ENCODE measurements at places on chromosomes 1 and 21.

- DNase-seq, result no peak
These were observed 158.5 kb upstream of the FGGY start for GRCh38 chr1:59138402-59138801.

DNA sequence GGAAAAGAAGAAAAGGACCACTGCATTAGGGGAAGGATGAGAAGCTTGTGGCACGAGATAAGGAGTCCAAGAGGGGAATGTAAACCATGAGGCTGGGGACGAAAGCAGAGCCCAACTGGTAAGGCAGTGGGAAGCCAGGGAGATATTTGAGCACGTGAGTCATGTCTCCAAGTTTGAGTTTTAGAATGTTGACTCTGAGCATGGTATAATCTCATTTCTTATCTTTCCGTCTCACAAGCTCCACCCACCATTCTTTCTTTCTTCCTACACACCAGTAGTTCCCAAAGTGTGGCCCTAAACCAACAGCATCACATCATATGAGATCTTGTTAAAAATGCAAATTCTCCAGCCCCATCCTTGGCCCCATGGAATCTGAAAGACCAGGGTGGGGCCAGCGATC lies 145.3 kb downstream of the PLPP3 start:
- no peak for DNase-seq

- DNase-seq, result no peak
These were observed 22.0 kb downstream of the CC2D1B start for GRCh38 chr1:52343979-52344378.

DNA sequence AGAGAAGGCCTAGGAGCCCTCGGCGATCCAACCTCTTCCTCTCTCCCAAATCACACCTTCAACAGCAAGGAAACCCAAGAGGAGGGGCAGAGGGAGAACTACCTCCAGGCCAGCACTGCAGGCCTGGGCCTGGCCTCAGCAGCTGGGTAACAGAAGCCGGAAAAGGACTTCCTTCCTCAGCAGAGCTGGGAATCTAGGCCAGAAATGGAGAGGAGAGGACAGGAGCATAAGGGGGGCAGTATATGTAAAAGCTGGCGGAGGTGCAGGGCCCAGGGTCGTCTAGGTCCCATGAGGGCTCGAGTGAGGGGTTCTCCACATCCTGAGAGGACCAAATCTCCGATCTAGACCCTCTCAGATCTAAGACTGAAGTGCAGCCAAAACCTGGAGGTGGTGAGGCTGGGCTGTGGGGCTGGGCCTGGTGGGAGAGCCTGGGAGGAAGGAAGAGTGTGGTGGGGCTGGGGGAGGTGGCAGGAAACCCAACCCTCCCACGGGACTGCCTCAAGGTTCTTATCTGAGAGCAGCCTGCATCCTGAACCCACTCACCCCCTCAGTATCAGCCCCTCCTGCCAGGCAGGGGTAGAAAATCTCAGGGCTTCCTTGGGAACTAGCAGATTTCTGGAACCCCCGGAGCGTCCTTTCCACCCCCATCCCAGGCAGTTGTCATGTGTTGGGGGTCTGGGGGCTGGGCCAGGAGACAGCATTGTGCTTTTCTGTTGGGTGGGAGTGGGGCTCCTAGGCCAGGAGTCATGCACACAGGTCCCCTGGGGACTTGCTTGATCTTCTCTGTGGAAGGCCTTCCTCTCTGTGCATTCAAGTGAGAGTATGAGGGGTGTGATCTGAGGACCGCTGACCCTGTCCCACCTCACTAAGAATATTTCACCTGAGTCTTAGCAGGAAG lies 33.0 kb downstream of the PIK3C2B start:
- no peak for DNase-seq

DNA sequence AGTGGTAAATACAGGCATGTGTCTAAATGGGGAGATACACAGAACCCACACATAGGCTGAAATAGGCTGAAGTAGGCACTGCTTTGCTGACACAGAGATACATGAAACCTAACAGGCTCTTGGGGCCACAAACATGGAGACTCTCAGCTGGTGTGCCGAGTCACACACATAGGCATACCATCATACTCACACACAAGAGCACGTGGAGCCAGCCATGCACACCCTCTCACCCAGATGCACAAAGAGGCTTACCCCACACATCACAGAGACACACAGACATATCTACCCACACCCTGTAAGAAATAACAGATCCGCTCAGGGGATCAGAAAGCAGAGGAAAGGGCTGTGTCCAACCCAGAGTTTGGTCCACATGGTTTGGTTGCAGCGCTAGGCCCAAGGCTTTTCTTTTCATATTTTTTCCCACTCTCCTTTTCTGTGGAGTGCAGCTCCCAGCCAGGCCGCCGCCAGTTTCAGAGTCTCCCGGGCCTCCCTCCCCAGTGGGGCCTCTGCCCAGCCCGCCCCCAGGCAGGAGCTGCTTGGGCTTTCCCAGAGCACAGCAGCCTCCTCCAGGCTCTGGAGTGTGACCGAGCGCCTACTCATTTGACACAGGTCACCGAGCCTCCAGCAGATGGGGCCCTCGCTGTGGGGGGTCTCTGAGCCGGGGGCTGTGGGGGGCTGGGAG lies 3.9 kb upstream of the POU3F1 start:
- peak; percentile 30 for DNase-seq

GRCh38 chr1:21702780-21703179 lies 33.6 kb upstream of the RAP1GAP start:
- no peak for DNase-seq

- no peak for DNase-seq
These were observed 106.8 kb upstream of the USP24 start for GRCh38 chr1:55321942-55322341.

- no peak for DNase-seq
These were observed 28.3 kb downstream of the ELAPOR1 start for GRCh38 chr1:109142260-109142659.

DNA sequence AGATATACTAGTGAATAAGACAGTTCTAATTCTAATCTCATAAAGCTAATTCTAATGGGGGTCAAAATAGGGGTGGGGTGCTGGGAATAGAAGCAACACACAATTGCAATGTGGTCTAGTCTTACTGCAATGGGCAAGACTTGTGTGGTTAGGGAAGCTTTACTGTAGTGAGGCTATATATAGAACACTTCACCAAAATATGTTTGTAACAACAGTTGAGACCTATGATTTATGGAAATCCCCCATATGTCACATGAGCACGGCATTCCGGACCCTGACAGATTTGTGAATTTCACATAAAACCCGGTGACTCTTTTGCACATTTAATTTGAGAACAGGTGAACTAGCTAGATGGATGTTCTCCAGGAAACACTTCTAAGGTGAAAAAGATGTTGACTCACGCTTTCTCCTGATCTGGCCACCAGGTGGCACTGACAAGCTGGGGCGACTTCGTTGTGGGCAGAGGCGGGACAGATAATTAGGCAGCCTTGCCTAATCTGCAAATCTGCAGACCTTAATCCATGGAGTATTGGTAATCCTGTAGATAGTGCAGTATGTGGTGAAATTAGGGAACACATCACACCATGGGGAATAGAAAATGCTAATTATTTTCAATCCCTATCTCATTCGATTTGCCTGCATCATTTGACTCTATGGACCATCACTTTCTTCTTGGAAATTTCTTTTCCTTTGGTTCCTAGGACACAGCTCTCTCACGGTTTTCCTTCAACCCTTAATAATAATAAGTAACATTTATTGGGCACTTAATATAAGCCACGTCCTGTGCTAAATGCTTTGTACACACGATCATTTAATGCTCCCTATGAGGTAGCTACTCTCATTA lies 37.7 kb downstream of the KIAA0040 start:
- DNase-seq, result peak; percentile 37

GRCh38 chr1:110555807-110556470 lies 37.0 kb upstream of the KCNA10 start:
- no peak for DNase-seq

GRCh38 chr1:233549917-233550316 lies 64.0 kb upstream of the KCNK1 start:
- no peak for DNase-seq

DNA sequence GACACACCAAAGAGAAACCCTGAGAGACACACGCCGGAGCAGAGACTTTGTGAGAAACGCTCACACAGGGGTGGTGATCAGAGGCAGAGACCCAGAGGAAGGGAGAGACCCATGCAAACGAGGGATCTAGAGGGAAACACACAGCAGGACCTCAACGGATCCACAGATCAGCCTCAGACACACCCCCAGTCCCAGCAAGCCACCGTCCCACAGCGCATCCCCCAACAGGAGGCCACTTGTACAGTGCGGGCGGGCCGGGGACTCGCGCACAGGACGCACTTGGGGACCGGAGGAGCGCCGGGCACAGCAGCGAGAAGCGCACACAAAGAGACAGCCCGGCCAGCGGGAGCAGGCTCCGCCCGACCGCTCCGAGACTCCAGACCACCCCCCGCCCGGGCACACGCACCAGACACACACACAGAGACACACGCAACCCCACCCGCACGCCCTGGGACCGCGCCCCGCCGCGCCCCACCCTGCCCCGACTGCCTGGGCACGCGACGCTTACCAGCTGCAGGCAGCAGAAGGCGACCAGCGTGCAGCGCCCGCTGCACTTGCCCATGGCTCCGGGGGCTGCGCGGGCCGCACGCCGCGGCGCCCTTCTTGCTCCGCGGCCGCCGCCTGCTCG lies 587 bp downstream of the NKAIN1 start:
- DNase-seq, result no peak

GRCh38 chr21:42782723-42783242 lies 96.6 kb downstream of the WDR4 start:
- no peak for DNase-seq

DNA sequence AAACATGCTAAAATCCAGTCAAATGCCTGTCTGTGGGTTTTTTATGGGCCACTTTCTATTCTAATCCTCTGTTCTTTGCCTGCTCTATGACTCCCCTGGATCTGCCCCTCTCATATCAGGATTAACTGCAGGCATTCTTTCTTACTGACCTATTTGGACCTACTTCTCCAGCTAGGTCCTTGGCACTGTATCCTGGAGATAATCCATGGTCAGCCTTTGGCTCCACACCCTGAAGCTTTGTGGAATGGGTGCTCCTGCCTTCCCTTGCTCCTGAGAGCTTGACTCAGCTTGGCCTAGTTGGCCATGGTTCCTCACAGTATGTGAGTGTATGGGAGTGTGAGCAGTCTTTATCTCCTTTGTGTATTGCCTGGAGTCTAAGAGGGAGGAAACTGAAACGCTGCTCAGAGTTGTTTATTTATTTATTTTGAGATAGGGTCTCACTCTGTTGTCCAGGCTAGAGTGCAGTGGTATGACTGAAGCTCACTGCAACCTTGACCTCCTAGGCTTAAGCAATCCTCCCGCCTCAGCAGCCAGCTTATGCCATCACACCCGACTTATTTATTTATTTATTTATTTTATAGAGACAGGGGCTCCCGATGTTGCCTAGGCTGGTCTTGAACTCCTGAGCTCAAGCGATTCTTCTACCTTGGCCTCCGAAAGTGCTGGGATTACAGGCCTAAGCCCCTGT lies 28.7 kb upstream of the CDC14A start:
- no peak for DNase-seq

DNA sequence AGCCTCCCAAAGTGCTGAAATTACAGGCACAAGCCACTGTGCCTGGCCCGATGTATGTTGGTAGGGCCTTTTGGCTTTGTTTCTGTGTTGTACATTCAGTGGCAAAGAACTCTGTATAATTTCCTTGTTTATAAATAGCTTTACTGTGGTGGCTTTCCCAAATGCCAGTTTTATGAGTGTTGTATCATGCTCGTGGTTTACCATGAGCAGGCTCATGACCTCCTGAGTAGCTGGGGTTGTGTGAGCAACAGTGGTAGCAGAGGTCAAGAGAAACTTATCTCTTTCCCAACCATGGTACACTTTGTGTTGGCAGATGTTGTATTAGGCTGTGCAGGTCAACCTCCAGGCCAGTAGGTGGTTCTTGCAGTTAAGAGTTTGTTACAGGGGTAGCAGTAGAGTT lies 420.4 kb upstream of the BEND5 start:
- DNase-seq, result no peak

DNA sequence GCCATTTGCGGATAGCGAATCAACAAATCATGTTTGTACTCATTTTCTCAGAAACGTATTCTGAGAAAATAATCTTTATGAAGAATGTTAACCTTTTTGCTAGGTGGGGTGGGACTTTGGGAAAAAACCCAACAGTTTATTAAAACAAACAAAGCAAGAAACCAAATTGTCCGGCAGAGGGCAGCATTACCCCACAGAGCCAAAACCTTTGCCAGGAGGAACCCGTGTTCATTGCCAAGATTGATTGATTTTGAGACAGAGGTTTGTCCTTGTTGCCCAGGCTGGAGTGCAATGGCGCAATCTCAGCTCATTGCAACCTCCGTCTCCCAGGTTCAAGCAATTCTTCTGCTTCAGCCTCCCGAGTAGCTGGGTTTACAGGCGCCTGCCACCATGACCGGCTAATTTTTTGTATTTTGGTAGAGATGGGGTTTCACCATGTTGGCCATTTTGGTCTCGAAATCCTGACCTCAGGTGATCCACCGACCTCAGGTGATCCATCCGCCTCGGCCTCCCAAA lies 70.8 kb upstream of the RHOU start:
- DNase-seq, result peak; percentile 82

DNA sequence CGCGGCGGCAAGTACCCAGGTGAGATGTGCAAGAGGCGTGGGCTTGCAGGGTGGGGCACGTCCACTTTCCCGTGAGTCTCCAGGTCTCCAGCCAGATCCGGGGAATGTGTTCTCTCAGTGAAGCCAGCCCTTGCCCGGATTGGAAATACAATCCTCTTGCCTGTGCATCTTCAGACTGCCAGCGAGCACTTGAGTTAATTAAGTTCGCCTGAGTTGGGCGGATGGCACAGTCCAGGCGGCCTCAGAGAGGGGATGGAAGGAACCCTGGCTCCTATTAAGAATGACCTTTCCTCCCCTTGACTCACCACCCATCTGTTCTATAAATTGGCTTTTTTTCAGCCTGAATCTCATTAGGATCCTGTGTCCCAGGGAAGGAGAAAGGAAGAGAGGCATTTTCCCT lies 33.3 kb upstream of the CNTN2 start:
- DNase-seq, result peak; percentile 78

GRCh38 chr21:46119144-46119636 lies 21.3 kb downstream of the COL6A2 start:
- DNase-seq, result no peak

DNA sequence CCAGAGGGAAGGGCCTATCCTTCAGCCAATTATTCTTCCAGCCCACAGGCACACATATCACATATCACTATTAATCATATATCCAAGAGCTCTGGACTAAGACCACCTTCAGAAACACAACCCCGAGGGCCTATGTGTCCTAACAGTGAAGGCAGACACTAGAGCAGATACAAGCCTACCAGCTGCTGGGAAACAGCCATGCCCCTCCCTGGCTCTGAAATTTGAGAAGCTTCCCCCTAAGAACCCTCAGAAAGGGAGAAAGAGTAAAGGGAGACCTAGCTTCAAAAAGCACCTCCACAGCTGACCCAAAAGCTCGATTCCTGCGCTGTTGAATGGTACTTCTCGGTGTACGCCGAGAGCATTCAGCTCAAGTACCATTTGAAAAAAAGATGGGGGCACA lies 17.4 kb downstream of the CNN3 start:
- no peak for DNase-seq

- DNase-seq, result no peak
These were observed 502.8 kb downstream of the AJAP1 start for GRCh38 chr1:5157175-5157574.

All from NCI-H2227 treated with DMSO at 0.1 percent for 48 hours (cell line).